ENCODE measurements at places on chromosomes 3 and 15.

GRCh38 chr15:100115711-100116090 is 226.1 kb downstream of the ADAMTS17 start:
- no peak for DNase-seq

- DNase-seq = no peak
These were observed 15.6 kb downstream of the DCBLD2 start for GRCh38 chr3:98885851-98886250.

DNA sequence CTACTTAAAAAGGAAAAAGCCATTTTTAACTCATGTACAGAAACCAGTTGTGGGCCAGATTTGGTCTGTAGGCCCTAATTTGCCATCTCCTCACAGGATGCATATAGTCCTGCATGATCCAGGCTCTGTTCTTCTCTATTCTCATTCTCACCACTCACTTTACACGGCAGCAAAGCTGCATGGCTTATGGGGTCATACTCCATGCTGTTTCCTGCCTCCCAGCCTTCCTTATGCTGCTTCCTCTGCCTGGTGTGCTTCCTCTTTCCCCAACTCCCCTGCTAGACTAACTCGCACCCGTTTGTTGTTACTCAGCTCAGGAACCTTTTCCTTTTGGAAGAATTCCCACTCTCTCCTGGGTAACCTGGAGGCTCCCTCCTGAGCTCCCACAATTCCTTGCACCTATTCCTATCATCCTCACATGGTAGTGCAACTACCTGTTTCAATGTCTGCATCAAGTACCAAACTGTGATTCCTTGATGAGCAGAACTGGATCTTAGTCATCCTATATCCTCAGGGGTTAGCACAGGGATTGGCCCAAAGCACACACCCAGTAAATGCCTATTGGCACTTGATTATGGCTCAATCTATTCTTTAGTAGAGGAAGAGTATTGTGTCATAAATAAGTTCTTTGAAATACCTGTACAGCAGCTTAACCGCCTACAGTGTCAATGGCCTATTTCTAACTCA is 172.1 kb upstream of the MITF start:
- no peak for DNase-seq

DNA sequence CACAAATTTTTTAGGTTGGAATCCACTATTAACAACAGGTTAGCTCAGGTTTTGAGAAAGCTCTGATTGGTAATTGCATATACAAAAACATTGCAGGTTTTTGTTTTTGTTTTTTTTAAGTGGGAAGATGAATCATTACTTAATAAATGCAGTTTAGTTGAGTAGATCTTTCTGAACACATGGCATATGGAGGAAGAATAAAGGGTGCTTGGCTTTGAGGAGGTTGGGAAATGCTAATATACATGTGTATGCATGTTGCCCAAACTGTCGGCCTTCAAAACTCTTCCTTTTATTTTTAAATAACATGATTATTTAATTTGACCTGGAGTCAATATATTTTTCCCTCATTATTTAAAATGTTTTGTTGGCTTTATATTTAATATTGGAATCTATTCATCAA is 32.8 kb downstream of the ZBTB38 start:
- no peak for DNase-seq

DNA sequence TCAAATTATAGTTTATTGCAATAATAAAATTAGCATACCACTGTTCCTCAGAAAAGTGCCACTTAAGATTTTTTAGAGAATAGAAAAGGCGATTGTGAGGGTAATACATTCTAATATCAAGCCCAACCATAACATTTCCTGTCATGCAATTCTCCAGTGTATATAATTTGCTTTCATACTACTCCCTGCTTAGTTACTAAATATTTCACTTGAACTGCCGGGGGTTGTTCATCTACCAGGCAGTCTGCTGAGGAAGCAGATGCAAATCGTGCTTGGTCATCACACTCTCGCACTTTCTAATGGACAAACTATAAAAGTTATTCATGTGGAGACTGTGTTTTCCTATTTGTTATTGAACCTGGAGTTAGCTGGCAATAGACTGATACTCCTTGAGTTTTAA is 645.6 kb upstream of the CBLB start:
- no peak for DNase-seq

DNA sequence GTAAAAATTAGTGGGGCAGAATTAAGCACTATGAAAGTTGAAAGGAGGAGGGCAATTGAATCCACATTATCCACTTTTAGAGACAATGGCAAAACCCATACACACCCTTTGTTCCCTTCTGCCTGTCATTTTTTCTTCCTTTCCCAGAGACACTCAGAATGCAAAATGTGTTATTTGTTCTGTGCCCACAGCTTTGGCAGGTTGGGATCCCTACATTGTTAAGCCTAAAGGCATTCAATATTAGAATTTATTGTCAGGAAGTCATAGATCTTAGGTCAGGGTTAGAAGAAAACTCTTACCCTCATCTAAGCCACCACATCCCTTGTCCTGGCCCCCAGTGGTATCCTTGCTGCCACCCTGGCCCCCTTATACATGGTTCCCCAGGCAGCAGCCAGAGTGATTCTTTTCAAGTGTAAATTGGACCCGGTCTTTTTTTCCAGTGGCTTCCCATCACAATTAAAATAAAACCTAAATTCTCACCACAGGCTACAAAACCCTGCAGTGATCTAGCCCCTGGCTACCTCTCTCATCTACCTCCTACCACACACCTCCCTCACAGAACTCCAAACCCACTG is 470.1 kb upstream of the ATP11B start:
- no peak for DNase-seq

- no peak for DNase-seq
These were observed 39.7 kb upstream of the SLC2A2 start for GRCh38 chr3:171066206-171066605.

DNA sequence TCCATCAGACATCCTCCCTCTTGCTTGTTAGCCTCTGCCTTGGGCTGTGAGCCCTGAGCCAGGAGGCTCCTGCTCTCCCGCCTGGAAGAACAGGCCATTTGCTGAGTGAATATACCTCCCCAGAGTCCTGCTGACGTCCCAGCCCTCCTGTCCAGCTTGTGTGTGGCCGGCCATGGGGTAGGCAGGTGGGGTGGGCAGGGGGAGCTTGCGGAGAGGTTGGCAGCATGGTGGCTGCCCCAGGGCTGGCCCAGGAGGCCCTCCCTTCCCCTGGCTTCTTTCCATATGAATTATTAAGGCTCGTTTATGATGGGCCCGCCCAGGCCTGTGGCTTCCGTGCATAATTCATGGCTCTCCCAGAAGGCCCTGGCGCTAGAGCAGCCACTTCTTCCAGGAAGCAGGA is 18.7 kb downstream of the CACNA2D2 start:
- no peak for DNase-seq

GRCh38 chr3:143352850-143353550 is 233.4 kb downstream of the CHST2 start:
- DNase-seq = no peak

- DNase-seq = no peak
These were observed 47.8 kb downstream of the DAPK2 start for GRCh38 chr15:63998489-63998888.

DNA sequence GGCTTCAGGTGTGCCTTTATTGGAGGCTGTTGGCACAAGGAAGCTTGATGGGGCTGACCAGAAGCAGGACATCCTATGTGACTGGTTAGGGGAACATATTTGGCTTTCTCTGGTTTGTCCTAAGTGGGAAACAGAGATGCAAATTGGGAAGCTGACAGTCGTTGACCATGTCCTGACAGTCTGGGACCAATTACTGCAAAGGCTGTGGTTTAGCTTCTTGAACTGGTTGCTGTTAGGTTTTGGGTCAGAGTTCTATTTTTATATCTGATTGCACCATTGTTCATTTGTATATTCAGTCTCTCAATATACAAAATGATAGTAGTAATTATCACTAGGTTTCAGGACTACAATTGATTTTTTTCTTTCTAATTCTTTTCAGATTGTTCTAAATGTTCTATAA is 36.8 kb downstream of the SNTN start:
- no peak for DNase-seq

- DNase-seq = peak; percentile 47
These were observed 60.6 kb upstream of the XCR1 start for GRCh38 chr3:46087871-46088270.

GRCh38 chr3:108189440-108189839 is 32.8 kb downstream of the IFT57 start:
- DNase-seq = no peak

DNA sequence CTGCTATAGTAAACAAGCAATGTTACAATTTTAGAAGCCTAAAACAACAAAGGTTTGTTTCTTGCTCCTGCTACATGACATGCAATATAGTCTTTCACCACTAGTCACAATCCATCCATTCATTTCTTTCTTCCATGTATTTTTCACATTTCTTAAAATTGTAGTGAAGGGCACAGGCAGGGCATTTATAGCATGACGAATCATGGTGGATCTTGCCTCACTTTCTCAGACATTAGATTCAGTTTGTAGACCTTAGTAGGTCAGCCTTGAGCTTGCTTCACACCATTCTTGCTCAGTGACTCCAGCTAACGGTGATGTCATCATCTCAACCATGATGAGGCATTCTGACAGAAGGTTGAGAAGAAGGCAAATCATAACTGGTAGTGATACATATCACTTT is 546.8 kb downstream of the TBL1XR1 start:
- DNase-seq = no peak

- DNase-seq = no peak
These were observed 75.0 kb downstream of the LRRC28 start for GRCh38 chr15:99326235-99326634.

- DNase-seq = no peak
These were observed 57.1 kb downstream of the CHAC1 start for GRCh38 chr15:41010345-41010744.

GRCh38 chr3:178485756-178486155 is 50.5 kb upstream of the KCNMB2 start:
- DNase-seq = no peak

- no peak for DNase-seq
These were observed 103.7 kb downstream of the AQP9 start for GRCh38 chr15:58241872-58242271.

- DNase-seq = peak; percentile 85
These were observed 1.5 kb downstream of the WHAMM start for GRCh38 chr15:82810890-82811426.

- DNase-seq = no peak
These were observed 146.1 kb downstream of the SUCNR1 start for GRCh38 chr3:152019508-152019907.

- no peak for DNase-seq
These were observed 538.1 kb downstream of the MAGI1 start for GRCh38 chr3:65500398-65501306.

GRCh38 chr3:179590669-179591068 is 13.8 kb downstream of the MRPL47 start:
- DNase-seq = no peak

- DNase-seq = no peak
These were observed 95.8 kb downstream of the FNDC3B start for GRCh38 chr3:172135185-172135584.

DNA sequence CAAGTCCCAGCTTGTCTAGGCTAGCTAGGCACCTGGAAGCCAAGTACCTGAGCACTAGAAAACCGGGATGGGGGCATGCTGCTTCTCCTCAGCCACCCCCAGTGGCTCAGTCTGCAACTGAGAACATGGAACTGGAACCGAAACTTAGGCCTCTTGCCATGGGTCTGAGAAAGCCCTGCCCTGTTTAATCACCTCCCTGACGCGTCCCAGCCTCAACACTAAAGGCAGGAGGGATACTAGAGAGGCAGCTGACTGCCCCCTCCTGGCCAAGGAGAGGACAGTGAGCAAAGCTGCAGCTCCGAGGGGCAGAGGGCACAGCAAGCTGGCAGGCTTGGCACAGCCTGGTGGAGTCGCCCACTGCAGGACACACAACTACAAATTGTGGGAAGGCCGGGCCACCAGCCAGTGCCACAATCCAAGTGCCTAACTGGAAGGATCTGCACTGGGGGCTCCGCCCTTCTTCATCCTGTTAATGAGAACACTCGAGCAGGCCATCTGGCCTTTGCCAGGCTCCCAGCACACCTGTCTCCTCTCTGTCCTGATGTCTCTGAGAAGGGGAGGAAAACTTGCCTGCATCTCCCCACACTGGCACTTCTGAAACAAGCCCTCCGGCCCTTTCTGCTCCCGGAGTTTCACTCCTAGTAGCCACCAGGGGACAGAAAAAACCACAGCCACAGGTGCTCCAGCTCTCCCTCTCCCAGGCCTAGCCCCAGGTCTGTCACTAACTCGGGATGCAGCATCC is 53.7 kb downstream of the BDH1 start:
- peak; percentile 47 for DNase-seq

DNA sequence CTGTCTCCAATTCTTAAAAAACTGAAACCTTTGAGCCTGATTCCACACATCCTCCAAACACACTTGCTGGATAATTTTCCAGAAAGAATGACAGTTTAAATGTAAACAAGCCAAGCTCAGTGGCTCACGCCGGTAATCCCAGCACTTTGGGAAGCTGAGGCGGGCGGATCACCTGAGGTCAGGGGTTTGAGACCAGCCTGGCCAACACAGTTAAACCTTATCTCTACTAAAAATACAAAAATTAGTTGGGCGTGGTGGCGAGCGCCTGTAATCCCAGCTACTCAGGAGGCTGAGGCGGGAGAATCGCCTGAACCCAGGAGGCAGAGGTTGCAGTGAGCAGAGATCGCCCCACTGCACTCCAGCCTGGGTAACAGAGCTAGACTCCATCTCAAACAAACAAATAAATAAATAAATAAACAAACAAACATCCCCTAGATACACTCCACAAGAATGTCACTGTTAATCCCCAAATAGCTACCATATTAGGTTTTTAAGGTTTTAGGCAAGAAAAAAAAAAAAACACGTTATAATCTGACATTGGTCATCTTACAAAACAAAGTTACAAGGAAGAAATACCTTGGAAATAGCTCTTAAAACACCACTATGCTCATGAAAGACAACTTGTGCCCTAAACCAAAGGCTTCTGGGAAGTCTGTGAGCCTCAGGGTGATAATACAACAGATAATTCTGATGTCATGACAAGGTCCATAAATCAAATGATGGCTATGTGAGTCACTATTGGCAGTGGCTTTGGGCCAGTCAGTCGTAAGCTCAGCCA is 13.2 kb downstream of the TNIK start:
- DNase-seq = no peak

DNA sequence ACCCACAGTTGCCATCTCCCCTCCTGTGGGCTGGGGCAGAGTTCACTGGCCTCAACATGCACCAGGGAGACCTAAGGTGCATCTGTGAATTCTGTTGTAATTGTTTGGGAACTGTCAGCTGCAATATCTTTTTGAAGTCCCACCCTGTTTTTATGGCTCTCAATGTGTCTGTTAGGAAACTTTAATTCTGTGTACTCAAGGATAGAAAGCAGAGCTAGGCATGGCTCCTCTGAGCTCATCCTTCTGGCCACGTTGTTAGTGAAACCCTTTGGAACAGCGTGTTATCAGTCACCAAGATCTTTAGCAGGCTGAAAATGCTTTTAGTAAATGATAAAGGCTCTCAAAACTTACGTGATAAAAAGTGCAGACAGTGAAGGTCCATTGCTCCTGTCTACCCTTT is 33.6 kb upstream of the MTMR10 start:
- no peak for DNase-seq

DNA sequence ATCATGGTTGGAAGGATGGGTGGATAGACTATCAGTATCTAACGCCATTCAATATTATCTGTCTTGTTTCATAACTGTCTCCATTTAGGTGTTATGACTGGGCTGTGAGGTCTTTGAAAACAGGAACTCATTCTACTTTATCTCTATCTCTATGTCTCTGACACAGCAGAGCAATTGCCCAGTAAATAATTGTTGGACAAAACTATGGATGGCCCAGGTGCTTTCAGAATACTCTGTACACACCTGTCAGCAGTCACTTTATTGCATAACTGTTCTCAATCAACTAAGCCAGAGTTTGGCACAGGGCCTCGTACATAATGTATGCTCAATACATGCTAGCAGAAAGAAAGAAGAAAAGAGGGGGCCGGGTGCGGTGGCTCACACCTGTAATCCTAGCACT is 210.3 kb downstream of the OPA1 start:
- no peak for DNase-seq
